ENCODE measurements at places on chromosomes 2 and 18.

GRCh38 chr2:28681606-28682005 lies 70.0 kb upstream of the PPP1CB start:
- no peak for DNase-seq

DNA sequence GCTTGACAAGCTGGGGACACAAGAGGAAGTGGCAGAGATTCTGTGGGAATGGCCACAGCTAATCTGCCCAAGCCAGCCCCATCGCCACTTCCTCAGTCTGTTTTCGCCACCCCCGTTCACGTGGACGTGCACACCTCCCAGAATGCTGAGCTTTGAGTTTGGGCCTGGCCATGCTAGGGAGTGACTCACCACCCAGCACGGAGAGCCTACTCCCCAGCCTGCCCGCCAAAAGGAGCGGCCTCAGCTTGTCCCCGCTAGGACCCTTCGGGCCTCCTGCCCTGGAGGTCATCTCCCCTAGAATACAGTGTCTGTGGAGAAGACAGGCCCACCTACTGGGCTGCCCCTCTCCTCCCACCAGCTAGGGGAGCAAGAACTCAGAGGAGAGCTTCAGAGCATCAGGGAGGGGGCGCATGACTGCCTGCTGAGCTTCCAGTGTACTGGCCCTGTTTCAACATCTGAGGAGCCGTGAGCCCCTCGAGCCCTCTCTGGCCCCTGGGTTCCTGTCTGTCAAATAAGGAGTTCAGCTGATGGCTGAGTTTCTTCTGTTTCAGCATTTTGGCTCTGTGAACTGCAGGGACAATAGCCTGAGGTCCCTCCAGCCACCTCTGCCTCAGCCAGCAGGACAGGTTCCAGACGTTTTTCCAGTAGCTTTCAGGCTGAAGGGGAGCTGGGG lies 5.1 kb downstream of the SLC35F6 start:
- no peak for DNase-seq

DNA sequence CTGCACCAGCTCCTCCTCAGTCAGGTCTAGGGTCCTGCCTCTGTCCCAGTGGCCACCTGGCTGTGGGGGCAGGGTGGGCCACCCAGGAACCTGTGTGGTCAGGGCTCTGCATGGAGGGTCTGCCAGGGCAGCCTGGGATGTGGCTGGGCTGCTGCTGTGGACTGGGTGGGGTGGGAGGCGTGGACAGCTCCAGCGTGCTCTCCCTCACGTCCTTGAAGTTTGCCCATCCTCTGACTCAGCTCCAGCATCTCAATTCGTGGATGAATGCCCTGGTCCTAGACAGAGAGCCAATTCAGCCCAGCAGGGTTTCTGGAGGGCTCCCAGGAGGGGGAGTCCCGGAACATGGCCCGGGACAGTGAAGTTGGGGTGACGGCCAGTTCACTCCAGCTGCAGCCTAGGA lies 64.3 kb upstream of the EPAS1 start:
- no peak for DNase-seq

GRCh38 chr2:37631292-37631691 lies 40.1 kb downstream of the CDC42EP3 start:
- no peak for DNase-seq

DNA sequence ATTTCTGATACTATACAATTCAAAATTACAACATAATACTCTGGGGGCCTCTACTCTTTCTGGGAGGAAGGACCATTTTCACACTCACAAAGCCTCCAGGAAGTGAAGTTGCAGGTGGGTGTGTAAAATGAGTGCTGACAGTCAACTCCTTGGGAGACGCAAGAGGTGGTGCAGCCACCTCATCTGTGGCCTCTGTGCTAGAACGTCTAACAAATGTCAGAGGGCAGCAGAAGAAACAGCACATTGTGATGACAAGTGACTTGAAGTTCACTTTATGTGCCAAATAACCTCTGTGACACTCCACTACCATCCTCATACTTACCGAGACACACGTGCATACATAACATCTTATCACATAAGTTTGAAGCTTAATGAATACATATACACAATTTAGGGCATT lies 10.2 kb downstream of the RNF103 start:
- DNase-seq = no peak

DNA sequence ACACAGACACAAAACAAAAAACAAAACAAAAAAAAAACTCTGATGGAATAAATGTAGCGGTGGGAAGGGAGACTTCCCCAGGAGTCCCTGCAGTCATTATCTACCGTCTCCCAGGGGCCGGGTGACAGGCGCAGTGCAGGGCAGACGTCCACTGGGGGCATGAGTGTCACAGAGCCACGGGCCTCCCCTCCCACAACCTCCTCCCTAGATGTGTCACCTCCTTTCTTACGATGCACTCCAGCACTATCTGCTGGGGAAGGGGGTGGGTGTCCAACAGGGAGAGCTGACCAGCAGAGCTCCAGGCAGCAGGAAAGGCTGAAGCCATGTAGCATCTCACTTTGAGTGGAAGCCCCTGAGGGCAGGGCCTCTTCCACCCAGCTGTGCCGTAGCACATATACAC lies 84.5 kb downstream of the LONRF2 start:
- no peak for DNase-seq
